Substantia nigra (tissue), 51 donors: ENCODE measurements at places on chromosomes 16 and 17.

GRCh38 chr17:61757168-61757567 lies 106.2 kb downstream of the BRIP1 start:
- DNase-seq = no peak

- no peak for DNase-seq
These were observed 111.4 kb downstream of the PRKCA start for GRCh38 chr17:66413559-66414520.

DNA sequence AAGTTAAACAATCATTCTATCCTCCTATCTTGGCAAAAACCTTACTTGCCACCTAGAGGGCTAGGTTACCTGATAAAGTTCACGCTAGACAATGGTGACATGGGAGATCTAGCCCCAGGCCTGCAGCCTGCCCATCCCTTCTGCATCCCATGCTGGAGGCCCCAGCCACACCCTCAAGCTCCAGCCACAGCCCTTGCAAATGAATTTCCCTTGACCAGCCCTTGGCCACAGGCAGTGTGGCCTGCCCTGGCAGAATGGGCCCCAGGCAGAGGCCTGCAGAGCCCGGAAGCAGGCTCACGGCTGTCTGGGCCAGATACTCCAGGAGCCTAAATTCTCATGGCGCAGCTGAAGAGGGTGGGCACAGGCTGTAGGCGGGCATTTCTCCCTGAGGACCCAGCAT lies 14.9 kb downstream of the WNT3 start:
- no peak for DNase-seq

GRCh38 chr16:88768071-88768783 lies 16.8 kb downstream of the PIEZO1 start:
- peak; percentile 39 for DNase-seq

DNA sequence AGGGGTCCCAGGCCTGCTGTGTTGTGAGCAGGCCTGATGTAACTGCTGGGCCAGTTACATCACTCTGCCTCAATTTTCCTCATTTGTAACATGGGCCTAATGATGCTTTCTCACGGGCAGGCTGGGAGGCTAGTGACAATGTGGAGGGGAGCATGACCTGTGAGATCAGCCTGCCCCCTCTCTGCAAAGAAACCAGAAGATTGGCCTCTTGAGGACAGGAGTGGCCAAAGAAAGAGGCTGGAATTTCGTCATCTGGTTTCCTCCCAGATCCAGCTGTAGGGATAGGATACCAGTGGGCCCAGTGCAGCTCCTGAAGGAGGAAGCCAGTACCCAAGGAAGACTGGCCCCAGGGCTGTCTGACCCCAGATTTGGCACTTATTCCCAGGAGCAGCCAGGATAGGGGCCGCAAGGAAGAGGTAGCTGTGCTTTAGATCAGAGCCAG lies 615 bp upstream of the SREBF1 start:
- no peak for DNase-seq

- DNase-seq = no peak
These were observed 95.2 kb downstream of the EMP2 start for GRCh38 chr16:10485159-10485558.

GRCh38 chr17:34633351-34633750 lies 54.0 kb downstream of the TMEM132E start:
- DNase-seq = no peak

GRCh38 chr17:69959283-69959682 lies 115.7 kb upstream of the KCNJ16 start:
- no peak for DNase-seq

DNA sequence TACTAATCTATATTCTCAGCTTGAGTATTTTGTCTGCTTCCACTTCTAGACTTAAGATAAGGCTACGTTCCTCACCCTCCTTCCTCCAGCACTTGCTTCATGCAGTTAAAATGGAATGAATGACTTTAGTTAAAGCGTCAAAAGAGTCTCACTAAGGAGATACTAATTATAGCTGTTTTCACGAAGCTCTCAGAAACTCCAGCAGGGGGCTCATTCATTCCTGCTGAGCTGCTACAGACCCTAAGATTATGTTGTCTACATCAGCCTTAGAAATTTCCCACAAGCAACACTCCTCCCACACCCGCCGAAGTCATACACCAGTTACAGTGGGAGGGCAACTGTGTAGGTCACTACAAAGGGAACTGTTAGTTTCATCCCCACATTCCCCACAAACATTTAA lies 57.0 kb upstream of the KIFC3 start:
- no peak for DNase-seq

DNA sequence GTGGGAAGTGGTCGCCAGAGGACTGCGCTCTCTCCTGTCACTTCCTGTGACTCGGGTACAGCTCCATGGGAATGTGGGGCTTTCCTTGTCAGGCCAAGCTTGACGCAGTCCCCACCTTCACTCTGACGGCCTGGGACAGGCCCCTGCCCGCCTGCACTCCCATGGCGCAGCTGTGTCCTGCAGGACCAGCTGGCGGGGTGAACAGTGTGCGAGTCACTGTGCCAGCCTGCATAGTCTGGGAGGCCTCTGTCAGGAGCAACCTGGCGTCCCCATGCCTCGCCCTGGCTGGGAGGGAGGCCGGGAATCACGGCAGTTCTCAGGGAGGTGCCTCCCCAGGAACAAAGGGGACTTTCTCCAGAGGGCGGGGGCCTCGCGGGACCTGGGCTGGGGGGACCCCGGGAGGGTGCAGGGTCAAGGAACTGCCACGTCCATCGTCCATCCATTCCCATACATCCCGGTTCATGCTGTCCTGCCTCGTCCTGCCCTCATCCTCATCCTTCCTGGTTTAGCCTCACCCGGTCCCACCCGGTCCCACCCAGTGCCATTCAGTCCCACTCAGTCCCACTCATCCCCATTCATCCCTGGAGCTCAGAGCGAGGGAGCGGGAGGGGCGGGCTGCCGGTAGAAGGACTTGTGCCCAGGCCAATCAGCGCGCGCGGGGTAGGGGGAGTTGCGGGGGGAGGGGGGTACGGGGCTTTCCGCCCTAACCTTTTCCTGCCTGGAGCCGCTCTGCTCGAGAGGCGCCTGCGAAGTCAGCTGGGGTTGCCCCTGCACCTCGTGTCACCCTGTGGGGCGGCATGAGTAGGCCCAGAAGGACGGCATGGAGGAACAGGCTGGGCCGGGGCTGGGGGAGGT lies 13.4 kb downstream of the FLYWCH1 start:
- peak; percentile 34 for DNase-seq

GRCh38 chr17:76104140-76104895 lies 731 bp upstream of the EXOC7 start:
- DNase-seq = no peak
